ENCODE measurements at places on chromosomes 7 and 10.

GRCh38 chr7:1463676-1464223, 4.5 kb upstream of the MICALL2 start:
- no peak for DNase-seq
- no peaks in the 10 kb centered on the region for H3K36me3 ChIP-seq
- H3K4me3 ChIP-seq, result no peak overlapping the region
- H3K4me1 ChIP-seq, result peaks cover 13% of the 10 kb centered on the region
- no peak overlapping the region for H3K27ac ChIP-seq

- H3K27me3 ChIP-seq, result peaks cover 4% of the 10 kb centered on the region
- no peak overlapping the region for H3K4me3 ChIP-seq
- no peak for DNase-seq
- no peak overlapping the region for H3K27ac ChIP-seq
Observed at GRCh38 chr7:138151731-138152577, 75.7 kb downstream of the AKR1D1 start.

DNA sequence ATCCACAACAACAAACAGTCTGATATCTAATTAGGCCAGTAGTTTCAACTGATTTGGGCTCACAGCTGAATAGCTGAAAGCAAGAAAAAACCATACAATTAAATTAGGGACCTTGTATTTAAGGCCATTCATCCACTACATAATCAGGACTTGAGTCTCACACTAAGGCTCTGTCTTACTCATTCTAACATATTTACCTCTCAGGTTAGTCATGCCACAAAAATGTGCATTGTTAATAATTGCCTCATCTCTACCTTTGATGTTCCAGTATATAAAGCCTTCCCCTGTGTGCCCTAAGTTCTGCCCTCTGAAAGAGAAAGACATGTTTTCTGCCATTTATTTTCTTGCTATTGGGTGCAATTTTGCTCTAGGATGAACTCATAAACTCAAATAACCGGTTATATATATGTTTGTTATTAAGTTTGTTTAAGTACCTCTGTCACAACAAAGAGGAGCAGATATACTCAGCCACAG, 5.3 kb upstream of the C1GALT1 start:
- no peak overlapping the region for H3K27ac ChIP-seq
- peaks cover 12% of the 10 kb centered on the region for H3K36me3 ChIP-seq
- no peaks in the 10 kb centered on the region for H3K27me3 ChIP-seq
- no peak for DNase-seq
- no peak overlapping the region for H3K4me3 ChIP-seq
- H3K4me1 ChIP-seq, result peaks cover 19% of the 10 kb centered on the region

- peaks cover 36% of the 10 kb centered on the region for H3K27me3 ChIP-seq
- H3K27ac ChIP-seq, result no peak overlapping the region
Observed at GRCh38 chr7:121276313-121276712, 52.5 kb upstream of the WNT16 start.

All from activated naive CD4-positive, alpha-beta T cell treated with anti-CD3 and anti-CD28 coated beads for 36 hours (primary cell).